ENCODE measurements at places on chromosomes 2 and 18.

DNA sequence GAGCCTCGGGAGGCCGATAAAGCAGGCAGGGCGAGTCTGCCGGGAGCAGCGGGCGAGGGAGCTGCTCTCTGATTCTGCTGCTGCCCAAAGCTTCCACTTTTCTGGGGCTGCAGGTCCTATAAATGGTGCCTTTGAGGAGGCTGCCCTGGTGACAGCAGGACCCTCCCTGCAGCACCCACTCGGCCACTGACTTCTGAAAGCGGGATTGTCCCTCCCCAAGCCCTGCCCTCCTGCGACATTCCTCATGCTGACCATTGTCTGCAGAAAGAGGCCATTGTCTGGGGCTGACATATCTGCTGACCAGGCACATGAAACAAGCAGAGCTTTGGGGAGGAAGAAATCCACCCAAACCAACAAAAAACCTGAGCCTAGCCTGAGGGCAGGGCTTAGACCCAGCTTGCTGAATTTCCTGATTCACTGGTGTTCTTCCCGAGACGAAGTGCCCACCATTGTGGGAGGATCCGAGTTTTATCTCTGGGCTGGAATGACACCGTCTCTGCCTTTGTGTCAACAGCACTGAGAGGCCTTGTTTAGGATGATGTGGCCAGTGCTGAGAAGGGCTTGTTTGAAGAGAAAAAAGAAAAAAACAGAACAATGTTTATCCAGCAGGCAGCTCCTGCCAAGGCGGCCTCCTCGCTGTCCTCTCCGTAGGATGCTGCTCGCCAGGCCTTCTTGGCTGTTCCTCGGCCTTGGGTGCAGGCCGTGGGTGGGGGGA, 129.7 kb downstream of the MYCN start:
- no peak for DNase-seq

- no peak for DNase-seq
These were observed 62.3 kb upstream of the YWHAQ start for GRCh38 chr2:9693196-9693491.

- DNase-seq: no peak
These were observed 118.9 kb downstream of the SPOPL start for GRCh38 chr2:138620431-138620830.

- DNase-seq: no peak
These were observed 437.6 kb downstream of the DPP10 start for GRCh38 chr2:114880046-114880445.

DNA sequence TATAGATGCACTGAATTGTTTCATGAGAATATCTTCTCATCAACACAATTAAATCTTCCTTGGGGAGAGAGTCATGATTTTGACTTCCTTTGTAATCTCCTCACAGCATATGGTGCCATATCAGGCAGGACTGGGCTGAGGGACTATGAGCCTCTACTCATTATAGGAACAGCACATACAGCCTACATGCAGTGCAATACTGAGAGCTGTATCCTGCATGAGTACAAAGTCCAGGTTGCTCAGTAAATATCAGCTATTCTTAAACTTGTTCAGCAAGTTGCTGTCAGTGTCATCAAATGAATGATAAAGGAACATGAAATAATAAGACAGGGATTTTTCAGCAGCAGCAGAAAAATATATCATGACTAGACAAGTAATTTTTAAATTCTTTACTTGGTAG, 10.8 kb downstream of the DLGAP1 start:
- no peak for DNase-seq

DNA sequence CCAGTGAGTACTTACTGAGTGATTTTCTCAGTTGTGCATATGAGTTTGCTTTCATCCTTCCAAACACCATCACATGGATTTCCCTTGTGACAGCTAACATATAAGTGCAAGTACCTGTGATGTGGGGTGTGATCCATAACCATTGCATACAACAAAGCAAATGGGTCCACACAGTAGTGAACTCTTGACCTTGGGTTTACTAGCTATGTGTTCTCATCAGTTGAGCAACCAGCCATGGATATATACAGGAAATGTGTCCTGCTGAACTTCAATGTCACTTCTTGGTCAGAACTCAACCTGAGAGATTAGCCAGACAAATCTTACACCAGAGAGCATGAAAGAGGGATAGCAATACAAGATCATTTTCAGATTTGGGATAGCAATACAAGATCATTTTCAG, 420.9 kb upstream of the KCNH7 start:
- DNase-seq: no peak

DNA sequence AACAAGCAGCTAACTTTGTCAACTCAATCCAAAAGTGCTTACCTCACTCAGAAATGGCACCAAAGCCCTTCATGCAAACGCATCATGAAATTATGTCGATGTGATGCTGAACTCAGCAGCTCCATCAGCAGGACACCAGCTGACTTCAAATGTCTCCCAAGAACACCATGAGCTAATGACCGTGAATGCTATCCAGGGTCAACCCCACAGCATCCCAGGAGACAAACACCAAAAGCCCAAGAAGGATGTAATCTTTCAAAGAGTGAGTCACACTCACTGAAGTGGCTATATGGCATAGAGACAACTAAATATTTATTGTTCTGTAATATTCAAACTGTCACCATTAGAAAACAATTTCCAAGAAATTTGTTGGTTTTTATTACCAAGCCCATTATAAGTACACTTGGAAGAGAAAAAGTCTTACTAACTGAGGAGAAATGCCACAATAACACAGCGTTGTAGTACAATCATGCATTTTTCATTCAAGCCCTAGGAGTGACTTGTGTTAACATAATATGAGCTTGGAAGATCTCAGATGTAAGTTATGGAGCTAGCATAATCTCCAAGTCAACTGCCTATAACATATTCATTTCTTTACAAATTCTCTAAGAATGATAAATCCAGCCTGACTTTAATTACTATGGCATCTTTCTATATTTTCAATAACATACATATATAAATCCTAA, 165.0 kb upstream of the CCDC68 start:
- DNase-seq: no peak

DNA sequence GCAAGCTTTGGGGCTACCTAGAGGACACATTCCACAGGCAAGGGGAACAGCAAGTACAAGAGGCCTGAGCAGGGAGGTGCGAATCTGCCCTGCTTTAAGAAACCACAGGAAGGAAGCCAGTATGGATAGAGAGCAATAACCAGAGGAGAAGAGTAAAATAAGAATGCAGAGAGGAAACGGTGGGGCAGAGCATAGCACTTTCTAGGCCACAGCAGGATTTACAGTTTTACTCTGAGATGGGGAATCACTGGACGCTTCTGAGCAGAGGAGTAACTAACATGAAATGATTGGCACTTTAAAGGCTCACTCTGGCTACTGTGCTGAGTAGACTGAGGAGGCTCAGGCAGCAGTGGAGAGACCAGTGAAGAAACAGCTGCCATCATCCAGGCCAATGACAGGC, 23.8 kb downstream of the AAK1 start:
- DNase-seq: no peak

DNA sequence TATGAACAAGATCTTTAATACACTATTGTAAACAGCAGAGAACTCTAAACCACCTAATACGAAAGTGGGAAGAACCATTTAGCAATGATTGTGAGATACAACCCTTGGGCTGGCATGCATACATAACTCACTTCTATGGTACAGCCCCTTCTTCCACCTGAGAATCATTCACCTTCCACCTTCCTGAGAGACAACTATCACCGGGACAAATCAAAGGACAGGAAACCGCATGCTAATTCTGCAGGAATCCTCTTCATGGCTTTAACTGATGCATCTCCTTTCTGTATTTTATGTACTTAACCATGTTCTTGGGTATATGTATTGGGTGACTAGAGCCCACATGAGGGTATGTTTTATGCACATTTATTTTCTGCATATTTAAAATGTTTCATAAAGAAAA, 123.2 kb downstream of the TRABD2A start:
- no peak for DNase-seq

GRCh38 chr2:218329027-218329825, 27.4 kb upstream of the CATIP start:
- DNase-seq: no peak

- no peak for DNase-seq
These were observed 333.9 kb downstream of the PDE11A start for GRCh38 chr2:177738461-177739235.
